ENCODE measurements at places on chromosomes 7 and 10.

DNA sequence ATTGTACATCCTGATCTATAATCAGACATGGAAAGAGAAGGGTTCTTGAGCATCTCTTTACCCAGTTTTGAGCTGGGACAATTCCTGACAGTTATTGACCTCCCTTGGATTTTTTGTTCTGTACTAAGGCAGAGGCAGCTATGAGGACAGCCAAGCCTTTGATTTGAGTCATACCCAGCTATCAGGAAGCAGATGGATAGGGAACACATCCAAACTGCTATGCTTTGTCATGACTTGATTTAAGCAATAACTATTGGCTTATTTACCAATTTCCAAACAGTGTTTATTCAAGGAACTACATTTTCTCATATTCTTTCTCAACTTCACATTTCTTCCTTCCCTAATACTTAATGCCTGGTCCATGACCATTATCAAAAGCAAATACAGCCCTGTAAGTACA lies 396.4 kb upstream of the STEAP1 start:
- H3K36me3 ChIP-seq: no peaks in the 10 kb centered on the region
- DNase-seq: no peak
- H3K4me3 ChIP-seq: no peak overlapping the region
- no peak overlapping the region for H3K27ac ChIP-seq
- H3K27me3 ChIP-seq: no peaks in the 10 kb centered on the region

GRCh38 chr10:75441196-75441595 lies 9.8 kb downstream of the LRMDA start:
- no peaks in the 10 kb centered on the region for H3K4me1 ChIP-seq
- no peak overlapping the region for H3K27ac ChIP-seq
- DNase-seq: no peak
- H3K27me3 ChIP-seq: no peaks in the 10 kb centered on the region
- no peaks in the 10 kb centered on the region for H3K36me3 ChIP-seq

DNA sequence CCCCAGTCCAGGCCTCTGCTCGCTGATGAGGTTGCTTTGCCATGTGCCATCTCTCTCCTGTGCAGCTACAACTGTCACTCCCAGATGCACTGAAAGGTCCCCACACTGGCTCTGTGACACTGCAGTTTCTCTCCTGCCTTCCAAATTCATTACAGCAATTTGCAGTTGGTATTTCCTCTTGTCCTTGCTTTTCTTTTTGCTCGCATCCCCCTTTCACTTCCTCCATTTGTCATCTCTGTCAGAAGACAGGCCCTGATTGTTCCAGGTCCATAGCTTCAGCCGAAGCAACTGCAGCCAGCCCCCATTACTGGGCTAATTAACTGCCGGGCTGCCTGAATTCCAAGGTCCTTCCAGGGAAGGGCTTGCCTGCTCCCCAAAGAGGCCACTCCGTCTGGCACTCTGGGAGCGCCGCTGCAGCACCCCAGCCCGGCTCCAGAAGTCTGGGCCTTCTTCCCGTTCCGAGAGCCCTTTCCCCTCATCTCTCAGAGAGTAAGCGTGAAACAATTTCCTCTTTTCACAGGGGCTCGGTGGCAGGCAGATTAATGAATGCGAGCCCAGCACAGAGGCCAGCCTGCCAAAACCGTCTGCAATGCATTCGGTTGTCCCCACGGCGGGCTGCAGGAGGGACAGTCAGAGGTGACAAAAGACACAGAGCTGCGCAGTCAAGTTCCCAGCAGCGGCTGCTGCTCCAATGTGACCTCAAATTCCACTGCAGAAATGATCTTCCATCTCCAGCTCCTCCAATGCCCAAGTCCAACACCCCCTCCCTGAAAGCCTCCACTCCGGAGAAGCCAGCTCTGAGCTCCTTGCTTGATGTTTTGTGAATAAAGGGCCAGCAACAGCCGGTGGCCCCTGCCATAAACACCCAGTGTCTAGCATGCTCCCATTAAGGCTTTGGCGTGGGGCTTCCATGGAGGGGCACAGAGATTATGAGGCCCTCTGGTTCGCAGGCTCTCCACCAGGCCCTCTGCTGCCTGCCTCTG lies 279.4 kb upstream of the HABP2 start:
- H3K36me3 ChIP-seq: no peaks in the 10 kb centered on the region
- H3K27ac ChIP-seq: no peak overlapping the region
- no peaks in the 10 kb centered on the region for H3K4me1 ChIP-seq
- H3K27me3 ChIP-seq: no peaks in the 10 kb centered on the region

GRCh38 chr7:131307627-131308026 lies 20.0 kb upstream of the MKLN1 start:
- H3K36me3 ChIP-seq: no peaks in the 10 kb centered on the region
- no peaks in the 10 kb centered on the region for H3K4me1 ChIP-seq
- no peak overlapping the region for H3K27ac ChIP-seq
- no peak for DNase-seq

GRCh38 chr10:70786799-70787415 lies 1.7 kb upstream of the TBATA start:
- H3K4me1 ChIP-seq: peaks cover 8% of the 10 kb centered on the region
- H3K4me3 ChIP-seq: no peak overlapping the region

Measured in RWPE2 (cell line).